CD4-positive, alpha-beta T cell treated with Interferon alpha-2 for 1 hour (primary cell): ENCODE measurements at places on chromosomes 12 and 14.

GRCh38 chr12:112905451-112906089 is 1.2 kb upstream of the OAS1 start:
- no peak for DNase-seq

GRCh38 chr14:22974530-22975313 is 7.6 kb downstream of the AJUBA start:
- DNase-seq = no peak

- peak; percentile 61 for DNase-seq
Observed at GRCh38 chr12:121637231-121637914, 11.0 kb downstream of the ORAI1 start.

DNA sequence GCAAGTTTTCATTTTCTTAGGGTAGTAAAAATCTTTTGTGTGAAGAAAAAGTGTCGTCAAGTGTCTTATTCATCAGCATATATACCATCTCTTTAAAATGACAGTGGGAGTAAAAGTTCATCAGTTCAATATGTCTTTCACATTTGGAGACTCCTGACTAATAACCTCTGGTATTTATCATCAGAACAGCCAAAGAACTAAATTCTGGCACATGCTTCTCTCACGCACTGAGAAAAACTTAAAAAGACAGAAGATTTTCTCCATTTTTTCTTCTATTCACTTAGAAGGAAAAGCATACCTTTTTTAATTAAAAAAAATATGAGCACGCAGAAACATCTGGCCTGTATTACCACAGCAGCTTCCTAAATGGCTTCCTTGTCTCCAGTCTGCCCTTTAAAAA is 265.7 kb downstream of the AKAP6 start:
- DNase-seq = no peak

- DNase-seq = no peak
Observed at GRCh38 chr14:68312884-68313610, 479.8 kb downstream of the ZFP36L1 start.

DNA sequence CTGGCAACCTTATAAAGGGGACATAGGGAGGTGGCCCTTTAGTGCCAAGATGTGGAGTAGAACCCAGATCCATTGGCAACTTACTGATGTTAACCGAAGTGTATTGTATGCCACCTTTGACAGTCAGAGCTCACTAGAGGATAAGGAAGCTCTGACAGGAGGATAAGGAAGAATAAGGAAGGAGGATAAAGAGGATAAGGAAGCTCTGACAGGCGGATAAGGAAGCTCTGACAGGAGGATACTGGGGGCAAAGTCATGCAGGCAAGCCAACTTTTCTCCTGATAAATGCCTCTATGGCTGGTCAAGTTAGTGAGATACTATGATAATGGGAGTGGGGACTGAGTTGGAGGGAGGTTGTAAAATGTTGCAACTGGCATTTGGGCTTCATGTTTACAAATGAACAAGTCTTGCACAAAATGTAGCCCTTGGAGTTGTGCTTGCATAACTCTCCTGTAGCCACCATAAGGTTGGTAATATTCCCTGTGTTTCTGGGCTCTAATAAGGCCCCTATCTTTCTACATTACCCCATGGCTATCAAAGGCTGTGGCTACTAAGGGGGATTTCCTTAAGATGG is 17.7 kb upstream of the DHRS2 start:
- no peak for DNase-seq

DNA sequence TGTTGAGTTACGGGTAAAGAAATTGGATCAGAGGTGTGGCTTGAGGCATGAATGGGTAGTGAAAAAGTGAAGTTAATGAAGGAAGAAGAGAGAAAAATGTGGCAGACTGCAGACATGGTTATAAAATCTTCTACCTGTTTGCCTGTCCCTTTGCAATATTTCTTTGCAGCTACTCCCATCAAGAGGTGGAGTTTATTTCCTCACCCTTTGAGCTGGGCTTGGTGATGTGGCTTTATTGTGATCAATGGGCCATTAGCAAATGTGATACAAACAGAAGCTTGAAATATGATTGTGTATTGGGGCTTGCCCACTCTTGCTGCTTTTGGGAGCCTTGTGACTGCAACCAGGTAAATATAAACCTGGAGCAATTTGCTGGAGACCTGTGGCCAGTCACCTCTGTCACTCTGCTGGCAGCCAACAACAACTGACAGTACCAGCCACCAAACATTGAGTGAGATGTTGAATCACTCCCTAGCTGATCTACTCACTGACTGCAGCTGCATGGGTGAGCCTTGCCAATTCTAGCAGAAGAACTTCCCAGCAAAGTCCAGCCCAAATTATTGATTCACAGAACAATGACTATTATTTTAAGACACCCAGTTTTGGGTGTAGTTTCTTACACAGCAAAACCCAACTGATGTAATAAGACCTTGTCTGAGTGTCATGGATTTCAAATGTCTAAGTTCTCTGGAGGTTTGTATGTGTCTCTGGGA is 151.0 kb upstream of the ATP2B1 start:
- DNase-seq = no peak

DNA sequence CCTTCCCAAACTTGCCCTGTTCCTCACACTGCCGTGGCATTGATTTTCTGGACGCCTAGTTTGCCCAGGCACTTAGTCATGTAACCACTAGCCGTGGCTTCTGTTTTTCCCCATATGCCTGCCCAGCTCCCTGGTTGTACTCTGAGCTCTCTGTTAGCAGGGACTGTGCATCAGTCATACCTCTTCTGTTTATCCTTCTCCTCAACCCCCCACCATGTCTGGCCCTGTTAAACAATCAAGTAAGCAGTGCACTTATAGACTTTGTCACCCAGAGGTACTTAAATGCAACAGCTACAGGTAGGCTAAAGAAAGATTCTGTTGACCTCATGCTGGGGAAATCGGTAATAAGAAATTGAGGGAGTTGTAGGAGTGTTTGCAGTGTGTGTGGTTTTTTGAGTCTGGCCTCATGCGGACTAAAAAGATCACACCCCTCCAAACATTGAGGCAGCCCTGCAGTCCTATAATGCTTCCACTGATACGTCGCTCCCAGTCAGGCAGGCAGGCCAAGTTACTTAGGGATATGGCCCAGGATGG is 17.0 kb downstream of the UBE3B start:
- DNase-seq = no peak

DNA sequence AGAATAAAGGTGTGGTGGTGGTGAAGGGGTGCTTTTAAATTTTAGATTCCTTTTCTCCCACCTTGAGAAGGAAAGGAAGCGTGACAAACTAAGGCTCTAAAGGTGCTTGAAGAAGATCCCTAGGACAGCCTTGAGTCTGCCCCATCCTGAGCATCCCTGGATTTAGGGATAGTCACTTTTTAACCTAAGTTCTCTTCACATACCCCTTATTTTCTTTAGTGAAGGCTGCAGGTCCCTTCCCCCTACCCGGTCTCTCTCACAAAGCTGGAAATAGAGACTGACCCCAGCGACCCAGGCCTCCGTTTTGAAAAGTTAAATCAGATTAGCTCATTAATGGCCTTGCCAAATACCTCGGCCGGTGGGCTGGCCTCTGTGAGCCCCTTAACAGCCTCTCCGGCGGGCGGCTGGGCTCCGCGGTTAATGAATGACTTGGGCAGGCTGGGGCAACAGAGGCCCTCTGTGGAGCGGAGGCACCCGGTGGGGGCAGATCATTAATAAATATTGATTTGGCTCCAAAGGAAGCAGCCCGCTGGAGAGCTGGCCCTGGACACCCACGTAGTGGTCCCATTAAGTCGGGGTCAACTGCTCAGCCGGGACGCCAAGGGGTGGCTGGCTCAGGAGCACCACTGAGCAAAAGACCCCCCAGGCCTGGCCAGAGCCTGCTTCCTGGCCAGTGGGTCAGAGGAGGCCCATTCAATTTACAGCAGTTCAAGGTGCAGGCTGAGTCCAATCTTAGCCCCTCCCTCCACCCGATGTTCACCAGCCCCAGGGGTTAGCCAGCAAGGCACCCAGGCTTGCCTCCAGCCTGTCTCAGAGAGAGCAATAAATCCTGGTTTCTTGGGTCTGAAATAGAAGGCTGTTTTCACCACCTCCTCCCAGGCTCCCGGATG is 31.8 kb downstream of the PAH start:
- no peak for DNase-seq

- no peak for DNase-seq
Observed at GRCh38 chr14:92431199-92431725, 82.3 kb upstream of the RIN3 start.

DNA sequence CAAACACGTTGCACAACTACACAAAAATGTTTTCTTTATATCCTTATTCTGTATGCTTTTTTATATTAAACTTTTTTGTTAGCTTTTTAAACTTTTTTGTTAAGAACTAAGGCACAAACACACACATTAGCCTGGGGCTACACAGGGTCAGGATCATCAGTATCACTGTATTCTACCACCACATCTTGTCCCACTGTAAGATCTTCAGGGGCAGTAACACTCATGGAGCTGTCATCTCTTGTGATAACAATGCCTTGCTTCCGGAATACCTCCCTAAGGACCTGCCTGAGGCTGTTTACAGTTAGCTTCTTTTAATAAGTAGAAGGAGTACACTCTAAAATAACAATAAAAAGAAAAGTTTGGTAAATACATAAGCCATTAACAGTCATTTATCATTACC is 42.2 kb downstream of the PLEKHA5 start:
- no peak for DNase-seq

DNA sequence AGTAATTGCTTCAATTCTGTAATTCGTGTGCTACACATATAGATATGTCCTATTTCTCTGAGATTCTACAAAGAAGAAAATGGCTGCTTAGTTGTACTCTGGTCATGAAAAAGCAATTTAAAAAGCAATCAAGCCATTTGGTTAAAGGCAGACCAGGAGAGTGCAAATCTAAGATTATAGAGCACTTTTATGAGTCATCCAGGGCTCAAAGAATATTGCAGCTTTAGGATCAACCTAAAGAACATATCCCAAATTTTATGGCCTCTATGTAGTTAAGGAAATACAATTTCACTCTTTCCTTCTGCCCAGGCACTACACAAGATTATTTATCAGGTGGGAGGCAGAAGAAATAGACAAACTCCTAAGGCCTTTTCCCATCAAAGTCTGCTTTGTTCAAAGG is 332.8 kb downstream of the SEC23A start:
- no peak for DNase-seq

DNA sequence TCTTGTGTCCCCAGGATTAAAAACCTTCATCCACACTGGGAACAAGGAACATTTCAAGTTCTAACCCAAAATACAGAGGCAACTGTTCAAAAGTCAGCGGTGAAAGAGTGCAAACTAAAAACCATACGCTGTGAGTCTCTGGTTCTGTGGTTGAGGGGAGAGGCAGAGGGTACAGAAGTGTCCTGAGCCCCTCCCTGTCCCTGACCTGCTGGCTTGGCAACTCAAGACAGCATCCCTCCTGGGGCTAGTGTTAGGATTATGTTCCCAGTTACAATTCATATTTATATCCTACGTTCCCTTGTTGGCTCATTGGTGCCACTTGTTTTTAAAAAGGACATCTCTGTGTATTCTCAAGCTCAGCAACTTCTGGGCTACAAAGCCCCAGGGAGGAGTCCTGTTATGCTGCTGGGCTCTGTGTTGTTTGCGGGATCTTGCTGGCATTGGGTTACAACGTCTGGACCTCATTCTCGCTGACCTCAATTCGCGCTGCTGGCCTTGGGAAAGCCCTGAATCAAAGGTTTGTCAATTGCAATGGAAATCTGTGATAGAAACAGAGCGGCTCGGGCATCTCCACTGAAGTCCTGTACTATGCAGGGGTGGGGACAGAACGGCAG is 420.8 kb downstream of the FUT8 start:
- no peak for DNase-seq

GRCh38 chr12:57233357-57234232 is 4.1 kb downstream of the SHMT2 start:
- no peak for DNase-seq

- no peak for DNase-seq
Observed at GRCh38 chr12:23099104-23099503, 474.1 kb downstream of the ETNK1 start.

GRCh38 chr12:103462675-103463074 is 33.1 kb downstream of the C12orf42 start:
- DNase-seq = no peak

DNA sequence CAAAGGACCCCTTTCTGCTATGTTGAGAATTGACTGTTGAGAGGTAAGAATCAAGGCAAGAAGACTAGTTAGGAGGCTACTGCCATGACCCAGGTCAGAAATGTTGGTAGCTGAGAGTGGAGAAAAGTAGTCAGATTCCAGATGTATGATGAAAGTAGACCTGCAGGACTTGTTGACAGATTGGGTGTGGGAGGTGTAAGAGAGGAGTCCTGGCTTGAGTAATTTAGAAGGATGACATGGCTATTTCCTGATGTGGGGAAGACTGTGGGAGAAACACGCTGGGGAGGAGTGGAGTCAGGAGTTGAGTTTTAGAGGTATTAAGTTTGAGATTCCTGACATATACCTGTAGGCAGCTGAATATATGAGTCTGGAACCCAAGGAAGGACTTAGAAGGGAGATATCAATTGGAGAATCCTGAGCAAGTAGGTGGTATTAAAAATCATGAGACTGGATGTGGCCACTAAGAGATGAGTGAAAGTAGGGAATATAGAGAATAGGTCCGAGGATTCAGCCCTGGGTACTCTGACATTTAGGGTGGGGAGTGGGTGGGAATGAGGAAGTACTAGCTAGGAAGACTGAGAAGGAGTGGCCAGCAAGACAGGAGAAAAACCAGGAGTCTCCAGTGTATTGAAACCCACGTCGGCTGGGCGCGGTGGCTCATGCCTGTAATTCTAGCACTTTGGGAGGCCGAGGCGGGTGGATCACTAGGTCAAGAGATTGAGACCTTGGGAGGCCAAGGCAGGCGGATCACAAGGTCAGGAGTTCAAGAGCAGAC is 12.6 kb upstream of the DDX47 start:
- no peak for DNase-seq

DNA sequence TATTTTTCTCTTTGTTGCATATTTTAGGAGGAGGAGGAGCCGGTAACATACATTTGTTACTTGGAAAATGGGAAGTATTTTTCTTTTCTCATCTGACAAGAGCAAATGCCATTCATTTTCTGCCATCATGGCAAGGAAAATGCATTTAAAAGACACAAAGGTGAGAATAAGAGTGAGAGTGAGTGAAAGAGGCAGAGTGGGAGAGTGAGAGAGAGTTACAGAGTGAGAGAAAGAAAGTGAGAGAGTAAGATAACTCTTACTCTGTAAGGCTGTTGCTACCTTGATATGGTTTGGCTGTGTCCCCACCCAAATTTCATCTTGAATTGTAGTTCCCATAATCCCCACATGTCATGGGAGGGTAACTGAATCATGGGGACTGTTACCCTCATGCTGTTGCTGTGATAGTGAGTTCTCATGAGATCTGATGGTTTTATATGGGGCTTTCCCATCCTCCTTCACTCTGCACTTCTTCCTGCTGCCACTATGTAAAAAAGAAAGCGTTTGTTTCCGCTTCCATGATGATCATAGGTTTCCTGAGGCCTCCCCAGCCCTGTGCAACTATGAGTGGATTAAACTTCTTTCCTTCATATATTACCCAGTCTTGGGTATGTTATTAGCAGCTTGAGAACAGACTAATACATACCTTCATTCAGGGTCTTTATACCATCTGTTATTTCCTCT is 64.2 kb downstream of the ASCL1 start:
- no peak for DNase-seq

GRCh38 chr14:50883827-50884197 is 12.0 kb downstream of the ABHD12B start:
- DNase-seq = no peak

DNA sequence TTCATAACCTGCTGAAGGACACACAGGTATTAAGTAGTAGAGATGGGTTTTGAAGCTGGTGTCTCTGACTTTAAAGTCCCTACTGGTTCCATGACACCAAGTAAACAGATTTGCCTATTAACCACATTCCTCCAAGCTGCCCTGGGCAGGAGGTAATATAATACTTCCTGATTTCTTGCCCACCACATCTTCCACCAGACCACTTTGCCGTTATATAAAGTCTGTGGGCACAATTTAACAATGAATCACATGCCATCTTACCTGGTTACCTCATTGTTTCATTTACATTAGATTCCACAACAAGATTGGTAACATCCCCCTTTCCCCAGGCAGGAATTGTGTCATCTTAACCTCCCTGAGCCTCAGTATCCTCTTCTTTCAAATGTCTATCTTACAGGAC is 900 bp upstream of the LRRC23 start:
- no peak for DNase-seq
